ENCODE measurements at places on chromosomes 4 and X.

- DNase-seq: peak; percentile 81
Observed at GRCh38 chrX:132488180-132488705, 595 bp downstream of the MBNL3 start.

- DNase-seq: no peak
Observed at GRCh38 chr4:158962393-158962792, 140.5 kb upstream of the RAPGEF2 start.

DNA sequence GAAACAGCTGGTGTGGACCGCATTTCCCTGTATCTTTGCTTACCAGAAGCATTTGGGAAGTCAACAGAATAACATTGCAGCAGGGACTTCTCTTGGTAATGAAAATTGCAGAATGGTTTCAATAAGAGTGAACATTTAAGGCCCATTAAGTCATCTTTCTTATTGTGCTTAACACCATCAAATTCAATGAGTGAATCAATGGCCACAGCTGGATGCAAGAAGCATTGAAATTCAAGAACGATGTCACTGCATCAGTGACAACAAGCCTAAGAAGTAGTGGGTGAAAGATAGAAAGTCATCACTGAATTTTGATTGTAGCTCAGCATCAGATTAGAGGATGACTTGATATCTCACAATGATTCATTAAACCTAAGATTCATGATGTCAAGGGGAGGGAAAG is 93.9 kb upstream of the GPM6A start:
- DNase-seq: no peak

DNA sequence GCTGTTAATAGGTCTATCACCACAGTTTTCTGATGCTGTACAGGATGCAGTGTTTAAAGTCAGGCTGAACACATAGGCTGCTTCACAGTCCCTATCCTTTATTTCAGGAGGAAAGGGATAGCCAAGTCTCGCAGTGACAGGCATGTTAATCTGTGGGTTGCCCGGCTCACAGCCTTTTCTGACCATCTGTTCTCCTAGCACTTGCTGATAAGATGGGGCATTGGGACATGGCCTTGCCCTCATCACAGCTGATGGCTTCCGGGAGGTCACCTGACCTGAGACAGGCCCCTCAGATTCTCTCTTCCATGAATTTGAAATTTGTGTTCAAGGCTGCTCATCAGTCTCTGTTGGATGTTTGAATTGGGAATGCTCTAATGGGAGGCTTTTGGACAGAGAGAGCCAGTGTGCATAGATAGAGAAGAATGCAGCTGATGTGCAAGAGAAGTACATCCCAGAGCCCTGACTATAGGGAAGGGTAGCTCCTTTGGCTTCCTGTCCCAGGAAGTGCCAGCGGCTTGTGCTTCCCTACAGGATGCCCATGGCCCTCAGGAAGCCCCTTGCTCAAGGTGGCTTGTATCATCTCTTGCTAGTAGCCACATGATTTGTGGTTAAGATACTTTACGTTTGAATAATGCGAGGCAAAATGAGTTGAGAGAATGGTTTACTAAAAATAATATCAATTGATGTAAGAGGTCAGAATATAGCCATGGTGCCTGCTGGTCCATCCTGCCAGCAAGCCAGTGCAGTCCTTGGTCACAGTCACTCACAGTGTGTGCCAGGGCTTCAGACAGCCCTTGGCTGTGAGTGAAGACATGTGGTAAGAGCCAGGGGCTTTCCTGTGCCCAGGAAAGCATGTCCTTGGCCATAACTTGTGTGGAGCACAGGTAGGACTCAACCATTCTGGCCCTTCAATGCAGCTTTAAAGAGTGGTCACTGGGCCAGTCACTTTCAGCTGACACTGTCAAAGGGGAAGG is 88.6 kb downstream of the TSPAN7 start:
- no peak for DNase-seq

GRCh38 chrX:78116766-78117165 is 12.7 kb downstream of the PGK1 start:
- DNase-seq: peak; percentile 4

- no peak for DNase-seq
Observed at GRCh38 chr4:58093352-58093751, 983.2 kb upstream of the IGFBP7 start.

DNA sequence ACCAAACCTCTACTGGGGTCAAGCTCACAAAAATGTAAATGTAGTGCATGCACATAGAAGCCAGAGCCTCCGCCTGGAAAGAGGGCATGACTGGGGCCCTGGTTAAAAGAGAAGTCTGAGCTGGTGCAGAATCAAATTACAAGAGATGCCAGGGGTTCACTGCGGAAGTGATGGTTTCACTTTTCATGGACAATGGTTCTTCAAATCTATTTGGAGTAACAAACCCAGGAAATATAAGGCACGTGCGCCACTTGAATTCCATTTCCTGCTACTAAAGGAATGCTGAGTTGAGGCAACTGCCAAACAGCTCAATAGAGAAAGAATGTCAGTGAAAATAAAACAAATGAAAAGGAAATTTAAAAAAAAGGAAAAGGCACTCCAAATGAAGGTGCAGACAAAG is 79.8 kb downstream of the FUNDC1 start:
- DNase-seq: peak; percentile 66

- peak; percentile 9 for DNase-seq
Observed at GRCh38 chr4:87227751-87228151, 7.3 kb upstream of the KLHL8 start.

DNA sequence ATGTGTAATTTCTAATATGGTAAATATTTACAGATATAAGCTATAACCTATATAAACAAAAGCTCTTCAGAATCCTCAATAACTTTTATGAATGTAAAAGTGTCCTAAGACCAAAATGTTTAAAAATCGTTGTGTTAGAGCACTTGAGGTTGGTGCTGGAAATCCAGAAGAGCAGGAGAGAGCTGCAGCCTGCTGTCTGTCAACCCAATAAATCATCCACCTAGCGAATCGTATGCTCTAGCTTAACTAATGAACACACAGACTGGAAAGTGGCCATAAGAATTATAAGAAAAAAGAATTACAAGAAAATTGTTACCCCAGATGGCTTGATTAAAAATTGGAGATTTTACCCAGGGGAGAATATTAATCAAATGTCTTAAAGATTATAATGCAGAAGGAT is 17.0 kb downstream of the CFAP97 start:
- DNase-seq: no peak

DNA sequence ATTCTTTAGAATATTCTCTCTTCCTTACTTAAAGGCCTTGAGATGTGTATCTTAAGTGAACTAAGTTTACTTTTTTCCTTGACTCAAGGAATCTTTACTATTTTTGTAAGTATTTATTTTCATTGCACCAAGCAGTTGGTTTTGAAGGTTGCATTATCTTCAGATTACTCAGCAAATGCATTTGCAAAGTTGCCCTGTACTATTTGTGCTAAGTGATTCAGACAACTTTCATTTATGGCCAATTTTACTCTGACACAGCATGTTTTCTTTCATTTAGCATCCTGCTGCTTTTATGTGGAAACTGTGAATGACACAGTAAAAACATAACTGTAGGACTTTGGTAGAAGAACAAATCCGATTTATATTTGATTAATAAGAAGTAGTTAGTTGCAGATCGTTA is 191.0 kb downstream of the CCSER1 start:
- DNase-seq: no peak

DNA sequence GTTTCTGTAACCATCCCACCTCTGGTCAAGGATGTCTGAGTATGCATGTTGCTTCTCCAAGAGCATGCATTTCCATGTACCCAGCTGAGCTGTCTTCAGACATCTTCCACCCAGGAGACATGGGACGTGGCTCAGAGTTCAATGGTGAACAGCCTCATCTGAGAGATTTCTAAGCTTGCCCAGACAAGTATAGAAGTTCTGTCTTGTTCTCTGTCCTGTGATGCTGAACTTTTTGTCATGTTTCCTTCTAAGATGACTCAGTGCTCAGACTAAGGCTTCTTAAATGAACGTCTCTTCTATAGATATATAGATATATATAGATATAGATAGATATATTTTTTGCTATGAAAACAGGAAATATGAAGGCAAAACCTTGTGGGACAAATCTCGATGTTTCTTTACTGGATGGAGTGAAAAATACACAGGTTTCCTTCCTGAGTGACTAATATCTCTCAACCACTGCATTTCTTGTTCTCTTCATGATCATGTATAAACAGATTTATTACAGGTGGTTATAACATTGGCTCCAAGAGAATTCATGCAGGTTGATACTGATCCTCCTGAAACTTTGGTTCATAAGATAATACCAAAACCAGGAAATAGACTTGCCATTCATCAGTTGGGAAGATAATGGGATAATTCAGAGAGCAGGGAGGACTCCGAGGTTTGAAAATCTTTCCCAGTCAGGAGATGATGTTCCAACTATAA is 168.2 kb downstream of the ZNF518B start:
- no peak for DNase-seq

DNA sequence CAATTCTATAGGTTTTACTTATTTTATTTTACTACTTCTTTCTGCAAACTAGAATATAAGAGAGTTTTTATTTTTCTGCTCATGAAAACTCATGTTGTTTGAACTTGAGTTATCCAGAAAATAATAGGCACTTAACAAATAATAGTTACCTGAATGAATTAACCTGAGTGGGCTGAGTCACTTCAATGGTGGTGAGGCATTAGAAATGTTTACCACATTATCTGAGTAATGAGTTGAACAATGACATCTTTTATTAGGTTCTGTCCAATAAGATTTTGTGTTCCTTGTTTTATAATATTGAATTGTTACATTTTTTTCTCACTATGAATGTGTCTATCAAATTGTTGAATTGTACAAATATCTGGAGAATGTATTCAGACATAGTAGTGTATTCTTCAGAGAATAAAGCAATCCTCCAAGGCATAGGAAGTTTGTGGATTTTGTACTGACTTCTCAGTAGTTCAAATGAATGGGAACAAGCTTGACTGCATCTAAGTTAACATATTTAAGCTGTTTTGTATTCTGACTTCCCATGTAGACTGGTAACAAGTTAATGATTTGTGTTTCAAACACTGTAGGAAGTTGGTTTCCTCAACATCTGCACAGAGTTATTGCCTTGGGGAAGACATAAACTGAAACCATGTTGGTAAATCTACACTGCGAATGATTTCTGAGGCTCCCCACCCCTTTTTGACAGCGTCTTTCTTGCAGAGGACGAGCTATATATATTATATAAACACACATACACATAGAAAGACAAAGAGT is 1808.9 kb upstream of the TENM3 start:
- DNase-seq: no peak

GRCh38 chr4:117637347-117637746 is 396.9 kb upstream of the NDST3 start:
- no peak for DNase-seq
